A673 (cell line): ENCODE measurements at places on chromosomes 1 and 21.

- DNase-seq = no peak
Observed at GRCh38 chr1:183544598-183545297, 45.5 kb downstream of the NCF2 start.

DNA sequence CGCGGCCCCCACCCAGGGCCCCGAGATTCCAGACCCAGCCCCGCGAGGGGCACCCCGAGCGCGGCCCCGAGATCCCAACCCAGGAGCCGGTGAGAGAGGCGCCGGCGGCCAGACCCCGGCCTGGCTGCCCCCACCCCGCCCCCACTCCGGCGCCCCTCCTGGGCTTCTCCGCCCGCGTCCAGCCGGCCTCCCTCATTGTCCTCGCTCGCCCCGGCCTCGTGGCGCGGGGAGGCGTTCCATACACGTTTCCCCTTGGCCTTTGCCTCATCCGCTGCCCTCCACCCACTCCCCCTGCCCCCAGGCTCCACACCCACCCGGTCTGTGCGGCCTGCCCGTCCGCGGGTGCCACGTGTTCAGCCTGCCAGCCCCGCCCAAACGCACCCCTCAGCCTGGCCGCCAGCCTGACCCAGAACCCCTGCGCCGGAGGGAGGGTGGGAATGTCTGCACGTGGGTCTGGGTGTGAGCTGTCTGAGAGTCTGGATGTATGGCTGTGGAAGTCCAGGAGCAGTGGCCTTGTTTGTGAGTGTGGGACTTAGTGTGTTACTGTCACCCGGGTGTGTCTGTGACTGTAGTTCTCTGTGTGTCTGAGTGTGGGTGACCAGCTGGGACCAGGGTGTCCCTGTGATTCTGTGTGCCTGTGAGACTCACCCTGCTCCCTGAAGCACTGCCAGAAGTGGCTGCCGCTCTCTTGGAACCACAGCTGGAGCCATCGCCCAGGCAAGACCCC, 681 bp downstream of the B4GALT2 start:
- DNase-seq = peak; percentile 42

- DNase-seq = peak; percentile 72
Observed at GRCh38 chr1:159071970-159072582, 4.5 kb downstream of the AIM2 start.

DNA sequence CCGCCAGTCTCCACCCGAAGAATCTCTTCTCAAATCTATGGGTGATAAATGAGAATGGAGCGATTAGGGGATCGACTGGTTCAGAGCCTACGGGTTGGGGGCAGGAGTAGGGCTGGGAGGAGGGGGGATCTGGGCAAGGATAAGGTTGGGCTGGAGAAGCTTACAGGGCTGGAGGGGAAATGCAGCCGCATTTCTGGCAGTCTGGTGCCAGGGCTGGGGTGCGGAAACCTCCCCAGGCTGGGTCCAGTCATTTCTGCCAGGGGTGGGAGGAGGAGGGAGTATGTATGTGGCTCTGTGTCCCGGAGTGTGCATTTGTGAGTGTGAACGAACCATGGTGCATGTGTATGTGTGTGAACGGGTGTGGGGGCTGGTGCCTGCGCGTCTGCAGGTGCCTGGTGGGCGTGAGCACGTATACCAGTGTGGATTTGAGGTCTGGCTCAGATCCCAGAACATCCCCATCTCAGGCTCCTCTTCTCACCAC, 10.2 kb downstream of the C1orf216 start:
- peak; percentile 23 for DNase-seq

- no peak for DNase-seq
Observed at GRCh38 chr1:51555866-51556619, 37.0 kb upstream of the EPS15 start.

- no peak for DNase-seq
Observed at GRCh38 chr1:3504151-3504821, 49.8 kb downstream of the ARHGEF16 start.

GRCh38 chr1:45010855-45011811, at the start of gene HECTD3:
Gene HECTD3, minus strand, starts transcription at chr1:45011324. Its CDS starts 67 bp downstream, at chr1:45011257.
- DNase-seq = peak; percentile 80

- DNase-seq = no peak
Observed at GRCh38 chr1:10353282-10353681, 45.6 kb upstream of the PGD start.

DNA sequence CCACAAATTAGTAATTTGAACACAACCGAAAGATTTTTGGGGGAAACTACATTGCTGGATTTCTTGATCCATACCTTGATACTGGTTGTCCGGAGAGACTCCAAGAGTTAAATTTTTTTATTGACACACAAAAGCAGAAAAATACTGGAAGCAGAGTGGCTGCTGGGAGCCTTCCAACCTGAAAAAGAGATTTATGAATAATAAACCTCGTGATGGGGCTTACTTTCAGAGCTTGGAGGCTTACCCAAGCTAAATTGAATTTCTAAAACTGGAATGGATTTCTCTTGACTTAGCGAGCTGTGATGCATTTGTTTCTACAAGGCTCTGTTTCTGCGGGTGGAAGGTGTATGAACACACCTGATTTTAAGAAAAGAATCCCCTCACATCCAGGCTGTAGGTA, 35.7 kb downstream of the PCP4 start:
- no peak for DNase-seq

DNA sequence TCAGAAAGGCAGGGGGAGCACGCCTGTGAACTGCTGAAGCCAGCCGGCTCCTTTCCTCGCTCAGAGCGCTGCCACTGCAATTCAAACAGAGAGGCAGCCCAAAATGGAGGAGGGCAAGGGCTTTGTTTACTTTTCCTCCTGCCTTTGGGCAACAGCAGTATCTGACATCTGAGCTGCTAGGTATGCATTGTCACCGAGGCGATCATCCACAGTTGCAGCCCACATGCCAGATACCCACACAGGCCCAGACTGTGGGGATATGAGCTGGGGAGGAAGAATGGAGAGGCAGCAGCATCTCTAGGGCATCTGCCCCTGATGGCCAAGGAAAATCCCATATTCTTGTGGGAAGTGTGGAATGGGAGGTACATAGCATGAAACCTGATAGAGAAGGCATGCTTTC, 357.1 kb downstream of the BARHL2 start:
- no peak for DNase-seq

DNA sequence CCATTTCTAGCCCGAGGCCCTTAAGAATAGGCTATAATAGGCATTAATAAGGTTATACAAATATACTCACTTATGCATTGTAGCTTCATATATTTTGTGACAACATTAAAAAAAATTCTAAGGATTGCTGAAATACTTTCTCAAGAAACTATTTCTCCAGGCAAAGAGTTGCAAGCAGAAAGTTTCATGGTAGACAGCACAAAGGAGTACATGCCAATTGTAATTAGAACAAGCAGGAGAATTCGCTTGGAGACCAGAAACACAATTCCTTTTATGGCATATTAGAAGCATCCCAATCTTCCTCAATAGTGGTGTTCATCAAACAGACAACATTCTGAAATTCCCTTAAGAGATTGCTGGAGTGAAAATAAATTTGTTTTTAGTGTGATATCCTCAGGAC, 122.8 kb downstream of the CRB1 start:
- no peak for DNase-seq

GRCh38 chr1:173887627-173888026, 19.4 kb downstream of the ZBTB37 start:
- no peak for DNase-seq

GRCh38 chr1:75600781-75601180, 10.1 kb downstream of the SLC44A5 start:
- no peak for DNase-seq

GRCh38 chr1:57192222-57192621, 226.4 kb upstream of the C8B start:
- DNase-seq = peak; percentile 69

DNA sequence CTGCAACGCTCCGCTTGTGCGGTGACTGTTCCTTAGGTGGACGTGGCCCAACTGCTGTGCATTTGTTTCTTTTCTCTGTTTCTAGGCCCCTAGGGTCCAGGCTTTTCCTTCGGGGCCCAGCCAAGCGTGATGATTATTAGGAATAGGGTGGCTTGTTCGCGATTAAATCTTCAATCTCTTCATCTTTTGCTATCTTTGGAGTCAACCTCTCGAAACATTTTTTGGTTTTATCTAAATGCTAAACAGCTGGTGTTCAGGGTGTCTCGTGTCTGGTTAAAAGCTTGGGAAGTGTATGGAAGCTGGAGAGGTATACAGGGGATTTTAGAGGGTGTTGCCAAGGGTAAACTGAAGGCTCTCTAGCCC, 844 bp upstream of the PLD5 start:
- DNase-seq = no peak

- no peak for DNase-seq
Observed at GRCh38 chr1:211843507-211844298, 13.1 kb upstream of the LPGAT1 start.

- no peak for DNase-seq
Observed at GRCh38 chr1:47491341-47491753, 53.5 kb downstream of the FOXD2 start.

GRCh38 chr1:209433649-209434031, 149.9 kb upstream of the CAMK1G start:
- no peak for DNase-seq

DNA sequence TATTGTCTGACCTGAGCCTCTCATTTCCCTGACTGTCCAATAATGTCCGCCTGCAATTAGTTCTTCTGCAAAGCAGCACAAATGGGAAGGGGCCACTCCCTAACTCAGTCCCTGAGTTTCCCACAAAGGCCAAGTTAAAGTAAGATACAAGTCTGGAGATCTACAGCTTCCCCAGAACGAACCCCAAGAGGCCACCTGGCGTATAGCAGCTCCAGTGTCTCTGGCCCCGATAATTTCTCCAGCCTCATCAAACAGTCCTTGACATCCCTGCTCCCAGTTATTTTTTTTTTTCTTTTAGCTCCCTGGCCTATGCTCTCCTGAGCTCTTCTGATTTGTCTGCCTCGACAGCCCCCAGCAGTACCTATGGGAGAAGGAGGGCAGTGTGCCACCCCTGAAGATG, 8.1 kb upstream of the ACKR1 start:
- no peak for DNase-seq

DNA sequence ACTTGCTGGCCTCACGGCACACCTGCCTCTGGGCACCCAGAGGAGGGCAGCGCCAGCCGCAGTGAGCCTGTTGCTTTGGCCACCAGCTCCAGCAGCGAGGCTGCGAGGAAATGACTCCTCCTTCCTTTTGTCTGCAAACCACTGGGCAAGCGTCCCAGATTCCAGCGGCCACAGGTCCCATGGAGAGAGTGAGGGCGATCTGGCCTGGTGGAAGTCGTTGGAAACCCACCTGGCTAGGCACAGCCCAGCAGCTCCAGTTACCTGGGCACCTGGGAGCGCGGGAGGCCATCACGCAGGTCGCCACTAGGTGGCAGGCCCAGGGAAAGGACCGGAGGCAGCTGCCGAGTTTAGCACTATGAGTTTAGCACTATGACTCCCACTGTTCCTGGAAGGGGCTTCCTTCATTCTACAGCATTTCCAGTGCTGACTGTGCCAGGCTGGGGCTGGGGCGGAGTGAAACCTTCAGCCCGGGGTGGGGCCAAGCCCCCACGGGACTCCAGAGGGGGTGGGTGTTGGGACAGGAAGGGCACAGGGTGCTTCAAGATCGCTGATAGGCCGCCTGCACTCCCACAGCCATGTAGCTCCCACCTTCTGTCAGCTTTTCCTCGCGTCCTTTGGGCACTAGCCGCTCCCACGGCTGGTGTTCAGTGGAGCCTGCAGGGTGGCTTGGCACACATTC, 1.1 kb upstream of the ESPN start:
- peak; percentile 60 for DNase-seq

- DNase-seq = no peak
Observed at GRCh38 chr1:154087574-154087973, 67.3 kb downstream of the NUP210L start.

GRCh38 chr1:81664341-81664740, 136.4 kb upstream of the ADGRL2 start:
- DNase-seq = peak; percentile 28

GRCh38 chr1:46753985-46754384, 35.1 kb upstream of the EFCAB14 start:
- DNase-seq = no peak

DNA sequence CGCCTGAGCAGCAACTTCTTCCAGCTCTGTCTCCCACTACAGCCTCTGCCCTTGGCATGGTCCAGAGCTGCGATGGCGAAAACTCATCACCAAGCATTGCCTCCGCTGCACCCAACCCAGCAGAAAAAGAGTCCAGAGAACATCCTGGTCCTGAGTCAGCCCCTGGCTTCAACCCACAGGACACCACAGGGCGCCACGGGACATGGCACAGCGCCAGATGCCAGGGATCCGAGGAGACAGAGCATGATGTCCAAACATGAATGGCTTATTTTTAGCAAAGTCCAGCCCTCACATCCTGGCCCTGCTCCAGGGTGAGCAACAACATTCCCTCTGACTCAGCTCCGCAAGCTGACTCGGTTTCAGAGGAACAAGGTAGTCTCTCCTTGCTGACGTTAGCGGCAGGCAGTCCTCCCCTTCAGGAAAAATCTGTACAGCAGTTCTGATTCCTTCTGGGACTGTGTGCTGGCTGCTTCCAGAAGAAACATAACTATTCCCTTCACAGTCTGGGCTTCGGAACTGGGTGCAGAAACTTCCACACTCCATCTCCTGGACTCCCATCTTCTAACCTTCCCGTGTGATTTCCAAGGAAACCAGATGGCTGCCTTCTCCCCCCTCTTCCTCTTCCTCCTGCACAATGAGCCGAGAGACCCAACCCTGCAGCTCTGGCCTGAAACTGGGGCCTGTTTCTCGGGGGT, 131.3 kb downstream of the TOMM20 start:
- DNase-seq = peak; percentile 29

GRCh38 chr1:39729842-39730241, 8.8 kb upstream of the PPIE start:
- DNase-seq = no peak

GRCh38 chr1:175002910-175003517, 3.3 kb downstream of the CACYBP start:
- DNase-seq = no peak

DNA sequence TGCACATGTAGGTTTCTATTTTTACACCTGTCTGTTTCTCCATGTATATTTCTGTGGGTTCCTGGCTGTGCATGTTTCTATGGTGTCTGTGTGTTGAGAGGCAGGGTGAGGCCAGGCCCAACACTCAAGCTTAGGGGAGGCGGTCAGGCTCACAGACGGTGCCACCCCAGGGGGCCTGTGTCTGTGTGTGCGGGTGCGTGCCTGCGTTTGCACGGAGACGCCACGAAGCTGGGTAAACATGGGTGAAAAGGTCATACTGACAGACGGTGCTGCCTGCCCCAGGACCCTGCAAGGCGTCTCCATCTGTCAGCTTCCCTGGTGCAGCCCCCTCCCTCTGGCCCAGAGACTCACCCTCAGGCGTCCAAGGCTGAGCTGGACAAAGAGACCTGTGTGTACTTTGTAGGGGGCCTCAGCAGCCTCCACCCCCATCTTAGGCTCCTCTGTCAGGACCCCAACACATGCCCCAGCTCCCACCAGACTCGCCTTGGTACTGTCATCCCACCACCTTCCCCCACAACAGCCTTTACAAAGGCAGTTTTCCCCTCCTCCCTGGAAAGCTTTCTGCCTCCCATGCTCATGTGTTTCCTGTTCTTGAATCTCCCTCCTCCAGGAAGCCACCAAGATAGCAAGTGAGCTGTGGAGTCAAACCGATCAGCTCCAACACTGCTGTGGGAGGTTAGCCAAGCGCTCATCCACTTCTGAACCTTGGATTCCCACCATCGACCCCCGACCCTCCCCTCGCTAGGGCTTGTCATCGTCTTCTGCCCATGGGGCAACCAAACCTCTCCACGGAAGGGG, 34.1 kb downstream of the PTPRF start:
- peak; percentile 15 for DNase-seq

GRCh38 chr21:32732544-32732943, 4.7 kb upstream of the SYNJ1 start:
- no peak for DNase-seq
